ENCODE measurements at places on chromosomes 12 and 14.

DNA sequence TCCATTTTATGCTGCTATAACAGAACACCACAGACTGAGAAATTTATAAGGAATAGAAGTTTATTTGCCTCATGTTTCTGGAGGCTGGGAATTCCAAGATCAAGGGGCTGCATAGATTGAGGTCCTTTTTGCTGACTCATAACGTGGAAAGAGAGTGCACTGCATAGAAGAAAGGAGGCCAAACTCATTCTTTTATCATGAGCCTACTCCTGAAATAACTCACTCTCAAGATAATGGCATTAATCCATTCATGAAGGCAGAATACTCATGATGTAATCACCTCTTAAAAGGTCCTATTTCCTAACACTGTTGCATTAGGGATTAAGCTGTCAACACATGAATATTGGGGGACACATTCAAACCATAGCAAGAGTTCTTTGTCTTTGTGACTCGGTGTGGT lies 60.0 kb upstream of the FBXO33 start:
- H3K4me3 ChIP-seq, result no peak overlapping the region
- no peaks in the 10 kb centered on the region for H3K27me3 ChIP-seq
- no peaks in the 10 kb centered on the region for H3K4me1 ChIP-seq

DNA sequence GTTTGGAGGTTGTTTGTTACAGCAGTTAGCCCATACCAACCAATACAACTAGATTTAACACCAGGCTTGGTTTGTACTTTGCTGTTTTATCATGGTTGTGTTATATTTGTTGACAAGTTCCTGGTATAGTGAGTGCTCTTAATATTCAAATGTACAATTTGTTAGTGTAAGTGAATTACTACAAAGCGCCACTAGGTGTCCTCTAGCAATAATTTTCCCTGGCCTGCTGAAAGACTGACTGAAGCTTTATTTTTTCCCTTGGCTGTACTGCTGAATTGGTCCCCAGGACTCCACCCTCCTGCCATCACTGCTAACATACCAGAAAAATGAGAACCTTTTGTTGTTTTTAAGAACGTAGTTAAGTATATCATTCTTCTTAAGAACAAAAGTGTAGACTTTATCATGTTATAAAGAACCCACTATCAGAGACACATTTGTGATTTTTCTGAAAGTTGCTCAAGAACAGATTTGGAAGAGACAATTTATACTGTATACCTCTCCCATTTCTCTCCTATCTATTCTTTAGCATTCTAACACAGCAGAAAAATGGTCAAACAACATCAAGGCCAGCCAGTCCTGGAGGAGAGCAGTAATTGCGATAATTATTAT lies 75.3 kb upstream of the FAR2 start:
- no peaks in the 10 kb centered on the region for H3K36me3 ChIP-seq
- H3K27ac ChIP-seq, result no peak overlapping the region
- no peak overlapping the region for H3K4me3 ChIP-seq
- no peaks in the 10 kb centered on the region for H3K4me1 ChIP-seq
- no peaks in the 10 kb centered on the region for H3K27me3 ChIP-seq
- DNase-seq, result no peak

GRCh38 chr12:52925717-52926595 lies 21.1 kb upstream of the KRT8 start:
- no peak for DNase-seq
- no peaks in the 10 kb centered on the region for H3K27me3 ChIP-seq
- H3K36me3 ChIP-seq, result no peaks in the 10 kb centered on the region
- peak overlapping the region; percentile 71 for H3K27ac ChIP-seq

DNA sequence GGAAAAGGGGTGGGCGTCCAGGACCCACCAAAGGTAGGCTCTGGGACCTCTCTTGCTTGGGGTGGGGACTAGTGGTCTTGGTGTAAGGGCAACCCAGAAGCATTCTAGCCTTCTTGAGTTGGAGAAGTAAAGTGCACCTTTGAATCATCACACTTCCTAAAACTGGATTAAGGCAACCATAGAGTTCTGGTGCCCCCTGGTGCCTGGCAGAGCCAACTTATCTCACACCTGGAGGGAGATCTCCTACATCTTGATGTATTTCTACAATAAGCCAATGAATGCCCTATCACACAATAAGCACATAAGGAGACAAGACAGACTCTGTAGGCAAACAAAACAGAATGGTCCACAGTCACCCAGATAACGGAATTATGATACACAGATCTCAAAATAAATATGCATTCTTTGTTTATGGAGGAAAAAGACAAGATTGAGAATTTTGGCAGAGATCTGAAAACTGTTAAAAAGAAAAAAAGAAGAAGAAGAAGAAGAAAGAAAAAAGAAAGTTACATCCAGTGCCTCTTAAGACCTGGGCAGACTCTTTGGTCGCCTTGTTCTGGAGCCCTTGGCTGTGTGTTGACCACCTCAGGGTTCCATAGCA lies 95.9 kb upstream of the PPP2R5C start:
- H3K27ac ChIP-seq, result no peak overlapping the region
- DNase-seq, result no peak
- no peak overlapping the region for H3K4me3 ChIP-seq
- peaks cover 37% of the 10 kb centered on the region for H3K27me3 ChIP-seq
- no peaks in the 10 kb centered on the region for H3K36me3 ChIP-seq

DNA sequence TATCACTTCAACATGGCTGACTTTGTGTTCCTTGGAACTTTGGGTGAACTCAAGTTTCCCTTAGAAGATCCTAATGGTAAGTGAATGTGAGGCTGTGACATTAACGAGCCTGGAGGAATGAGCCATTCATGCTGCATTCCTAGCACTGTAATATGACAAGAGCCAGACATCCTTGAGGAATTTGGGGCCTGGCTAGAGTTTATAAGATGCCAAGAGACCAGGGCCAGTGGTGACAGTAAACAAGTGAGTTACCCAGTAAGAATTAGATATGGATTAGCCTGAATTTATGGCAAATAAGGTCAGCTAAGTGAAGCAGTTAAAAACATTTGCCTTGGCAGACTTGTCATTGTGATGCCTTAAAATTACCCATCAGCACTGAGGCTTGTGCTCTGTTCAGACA lies 232.4 kb downstream of the AKAP6 start:
- no peak overlapping the region for H3K27ac ChIP-seq
- no peaks in the 10 kb centered on the region for H3K36me3 ChIP-seq
- no peak overlapping the region for H3K4me3 ChIP-seq
- H3K27me3 ChIP-seq, result no peaks in the 10 kb centered on the region
- no peak for DNase-seq

GRCh38 chr14:97361958-97362357 lies 564.8 kb downstream of the VRK1 start:
- no peaks in the 10 kb centered on the region for H3K4me1 ChIP-seq
- H3K27ac ChIP-seq, result no peak overlapping the region
- no peak for DNase-seq
- H3K27me3 ChIP-seq, result no peaks in the 10 kb centered on the region
- no peaks in the 10 kb centered on the region for H3K36me3 ChIP-seq
- no peak overlapping the region for H3K4me3 ChIP-seq

DNA sequence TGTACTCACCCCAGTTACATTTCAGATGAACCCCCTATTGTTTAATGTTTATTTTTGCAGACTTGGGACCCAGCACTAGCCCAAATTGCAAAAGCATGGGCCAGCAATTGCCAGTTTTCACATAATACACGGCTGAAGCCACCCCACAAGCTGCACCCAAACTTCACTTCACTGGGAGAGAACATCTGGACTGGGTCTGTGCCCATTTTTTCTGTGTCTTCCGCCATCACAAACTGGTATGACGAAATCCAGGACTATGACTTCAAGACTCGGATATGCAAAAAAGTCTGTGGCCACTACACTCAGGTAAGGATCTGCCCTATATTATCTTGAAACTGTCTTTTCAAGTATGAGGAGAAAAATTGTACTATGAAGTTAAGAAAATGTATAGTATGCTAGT lies 1.2 kb downstream of the GLIPR1 start:
- H3K4me3 ChIP-seq, result peak overlapping the region; percentile 52
- no peaks in the 10 kb centered on the region for H3K27me3 ChIP-seq
- H3K36me3 ChIP-seq, result no peaks in the 10 kb centered on the region
- H3K4me1 ChIP-seq, result peaks cover 20% of the 10 kb centered on the region
- DNase-seq, result no peak
- H3K27ac ChIP-seq, result peak overlapping the region; percentile 84

- H3K4me3 ChIP-seq, result no peak overlapping the region
- H3K4me1 ChIP-seq, result no peaks in the 10 kb centered on the region
- H3K27ac ChIP-seq, result no peak overlapping the region
- DNase-seq, result no peak
Observed at GRCh38 chr14:85437148-85437547, 92.8 kb upstream of the FLRT2 start.

- no peaks in the 10 kb centered on the region for H3K27me3 ChIP-seq
- H3K4me1 ChIP-seq, result no peaks in the 10 kb centered on the region
- no peaks in the 10 kb centered on the region for H3K36me3 ChIP-seq
- no peak overlapping the region for H3K27ac ChIP-seq
Observed at GRCh38 chr12:58301038-58301729, 359.8 kb downstream of the ATP23 start.

GRCh38 chr12:104957719-104958000 lies 430 bp downstream of the SLC41A2 start:
- H3K36me3 ChIP-seq, result no peaks in the 10 kb centered on the region
- H3K27me3 ChIP-seq, result no peaks in the 10 kb centered on the region
- H3K27ac ChIP-seq, result peak overlapping the region; percentile 69

Data from upper lobe of right lung (tissue), 1 donor.